Inflammatory macrophage treated with lipopolysaccharide for 1 hour (primary cell): ENCODE measurements at places on chromosomes 12 and 14.

DNA sequence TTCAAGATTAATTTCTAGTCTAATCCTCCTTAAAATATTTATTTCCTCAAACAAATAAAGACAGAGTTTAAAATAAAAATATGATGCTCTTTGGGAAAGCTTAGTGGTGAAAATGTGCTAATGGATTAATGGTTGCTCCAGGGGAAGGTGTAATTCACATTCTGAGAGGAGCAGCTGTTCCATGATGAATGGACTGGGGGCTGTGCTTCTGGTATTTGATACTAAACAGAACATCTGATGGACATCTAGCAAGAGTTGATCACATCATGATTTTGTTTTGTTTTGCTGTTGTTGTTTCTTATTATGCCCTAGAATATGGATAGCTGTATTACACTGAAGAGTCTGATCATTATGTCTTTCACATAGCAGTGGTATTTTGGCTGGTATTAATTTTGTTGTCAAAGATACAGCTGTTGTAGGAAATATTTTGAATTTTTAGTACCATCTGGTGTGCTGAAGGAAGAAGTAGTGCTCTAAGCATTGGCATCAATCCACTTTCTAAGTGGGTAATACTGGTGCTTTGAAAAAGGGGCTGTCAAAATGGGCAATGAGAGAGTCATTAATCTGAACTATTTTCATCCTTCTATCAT lies 296.4 kb downstream of the ADAMTS20 start:
- DNase-seq = no peak

GRCh38 chr12:115811929-115812328 lies 465.6 kb downstream of the MED13L start:
- DNase-seq = no peak

DNA sequence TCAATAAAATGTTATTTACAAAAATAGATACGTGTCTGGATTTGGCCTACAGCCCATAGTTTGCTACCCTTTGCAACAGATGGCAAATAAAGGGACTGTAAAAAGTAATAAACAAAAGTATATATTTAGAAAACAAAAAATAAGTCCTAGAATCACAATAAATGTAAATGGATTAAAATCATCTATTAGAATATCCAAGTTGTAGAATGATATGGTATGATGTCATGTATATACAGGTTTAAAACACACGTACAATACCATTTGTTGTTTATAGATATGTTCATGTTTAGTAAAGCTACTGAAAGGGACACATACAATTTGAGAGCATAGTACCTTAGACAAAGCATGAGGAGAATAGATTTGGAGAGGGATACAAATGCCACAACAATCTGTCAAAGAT lies 219.5 kb downstream of the BCL11B start:
- DNase-seq = no peak

- no peak for DNase-seq
These were observed 77.0 kb upstream of the FOXN3 start for GRCh38 chr14:89493877-89494634.

- DNase-seq = no peak
These were observed 16.7 kb upstream of the NEDD1 start for GRCh38 chr12:96890331-96890730.

DNA sequence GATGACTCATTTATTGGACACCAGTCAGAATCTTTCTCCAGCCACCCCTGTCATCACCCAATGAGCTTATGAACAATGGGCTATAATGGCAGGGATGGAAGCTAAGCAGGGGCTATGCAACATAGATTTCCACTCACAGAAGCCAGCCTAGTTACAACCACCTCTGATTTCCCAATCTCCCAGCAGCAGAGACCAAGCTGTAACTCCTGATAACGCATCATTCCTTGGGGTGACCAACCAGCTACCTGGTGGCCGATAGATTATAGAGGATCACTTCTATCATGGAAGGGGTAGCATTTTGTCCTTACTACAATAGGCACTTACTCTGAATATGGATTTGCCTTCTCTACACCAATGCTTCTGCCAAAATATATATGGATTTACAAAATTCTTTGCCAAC lies 302.3 kb upstream of the ATXN7L3B start:
- DNase-seq = no peak

DNA sequence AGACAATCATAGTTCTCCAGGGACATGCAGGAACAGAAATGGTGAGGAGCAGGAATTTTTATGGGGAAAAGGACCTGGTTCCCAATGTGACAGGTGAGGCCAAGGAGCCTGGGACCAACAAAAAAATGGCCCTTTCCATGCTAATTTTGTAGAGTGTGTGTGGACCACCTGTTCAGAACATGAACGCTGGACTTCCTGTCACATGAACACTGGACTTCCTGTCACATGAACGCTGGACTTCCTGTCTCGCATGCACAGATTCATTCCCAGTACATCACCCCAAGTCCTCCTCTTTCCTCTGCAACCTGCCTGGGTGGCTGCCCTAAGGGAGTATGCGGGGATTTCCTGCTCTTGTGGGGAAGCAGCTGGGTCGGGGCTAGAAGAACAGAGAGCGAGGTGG lies 10.1 kb downstream of the FGF6 start:
- DNase-seq = no peak
